ELF-1 (cell line): ENCODE measurements at places on chromosomes 3 and 15.

- DNase-seq, result no peak
Measured at GRCh38 chr15:66832664-66833063, 130.6 kb downstream of the SMAD6 start.

DNA sequence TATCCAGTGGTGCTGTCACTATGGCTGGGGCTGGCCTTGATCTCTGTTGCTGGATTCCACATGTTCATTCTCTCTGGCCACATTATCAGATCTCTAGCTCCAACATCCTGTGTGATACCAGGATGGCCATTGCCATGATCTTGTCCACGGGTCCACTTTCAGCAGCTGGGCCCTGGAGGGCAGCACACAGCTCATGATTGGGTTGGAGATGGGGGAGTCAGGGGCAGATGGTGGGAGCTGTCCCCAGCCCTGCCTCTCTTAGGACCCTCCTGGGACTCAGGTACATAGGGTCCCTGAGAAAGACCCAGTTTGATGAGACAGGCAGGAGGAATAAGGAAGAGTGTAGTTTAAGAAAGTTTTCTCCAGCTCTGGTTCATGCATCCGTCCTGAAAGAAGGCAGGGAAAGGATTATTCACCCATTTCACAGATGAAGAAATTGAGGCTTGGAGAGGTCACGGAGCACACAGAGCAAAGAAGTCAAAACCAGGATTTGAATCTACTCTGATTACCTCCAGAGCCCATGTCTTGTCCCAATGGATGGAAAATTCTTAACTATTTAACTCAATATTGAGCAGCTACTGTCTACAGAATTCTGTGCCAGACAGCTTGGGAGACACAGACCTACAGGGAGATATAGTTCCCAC lies 100.5 kb downstream of the LINGO1 start:
- no peak for DNase-seq

GRCh38 chr15:42144841-42145375 lies 11.5 kb downstream of the PLA2G4F start:
- no peak for DNase-seq

DNA sequence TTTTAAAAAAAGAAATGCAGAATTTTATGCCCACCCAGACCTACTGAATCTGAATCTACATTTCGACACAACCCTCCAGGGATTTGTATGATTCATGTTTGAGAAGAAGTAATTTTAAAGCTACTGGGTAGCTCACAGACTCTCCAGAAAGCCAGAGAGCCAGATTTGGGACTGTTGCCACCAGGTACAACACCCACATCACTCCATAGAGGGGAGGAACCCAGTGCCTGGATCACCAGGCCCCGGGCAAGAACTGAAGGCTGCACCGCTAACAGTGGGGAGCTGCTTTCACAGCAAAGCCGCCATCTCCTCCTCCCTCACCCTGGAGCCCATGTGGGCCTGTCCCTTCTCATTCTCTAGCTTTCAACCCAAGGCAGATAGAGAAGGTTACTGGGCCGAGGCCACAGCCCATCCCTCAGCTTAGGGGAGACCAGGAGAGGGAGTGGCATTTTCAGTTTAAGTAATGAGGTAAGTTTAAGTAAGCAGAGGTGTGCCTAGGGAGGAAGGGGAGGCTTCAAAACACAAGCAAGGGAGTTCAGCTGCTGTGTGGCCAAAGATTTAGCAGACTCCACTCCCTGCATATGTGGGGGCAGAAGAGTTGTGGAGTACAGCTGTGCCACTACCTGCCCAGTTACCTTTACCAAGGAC lies 109.8 kb downstream of the IL12A start:
- peak; percentile 23 for DNase-seq

- no peak for DNase-seq
Measured at GRCh38 chr3:143897576-143898295, 49.5 kb upstream of the SLC9A9 start.

- no peak for DNase-seq
Measured at GRCh38 chr3:71110385-71111222, 472.9 kb downstream of the FOXP1 start.

DNA sequence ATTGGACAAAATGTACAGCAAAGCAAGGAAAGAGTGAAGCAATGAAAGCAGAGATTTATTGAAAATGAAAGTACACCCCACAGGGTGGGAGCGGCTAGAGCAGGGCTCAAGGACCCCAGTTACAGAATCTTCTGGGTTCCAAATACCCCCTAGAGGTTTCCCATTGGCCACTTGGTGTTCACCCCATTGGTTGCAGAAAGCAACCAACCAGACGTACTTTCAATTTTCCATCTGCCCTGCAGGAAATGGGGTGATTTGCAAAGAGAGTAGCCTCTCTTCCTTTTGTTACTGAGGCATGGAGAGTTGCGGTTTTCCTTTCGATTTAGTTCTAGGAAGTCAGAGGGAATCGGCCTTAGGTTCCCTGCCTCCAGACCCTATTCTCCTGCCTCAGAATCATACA lies 2.4 kb downstream of the PML start:
- no peak for DNase-seq

DNA sequence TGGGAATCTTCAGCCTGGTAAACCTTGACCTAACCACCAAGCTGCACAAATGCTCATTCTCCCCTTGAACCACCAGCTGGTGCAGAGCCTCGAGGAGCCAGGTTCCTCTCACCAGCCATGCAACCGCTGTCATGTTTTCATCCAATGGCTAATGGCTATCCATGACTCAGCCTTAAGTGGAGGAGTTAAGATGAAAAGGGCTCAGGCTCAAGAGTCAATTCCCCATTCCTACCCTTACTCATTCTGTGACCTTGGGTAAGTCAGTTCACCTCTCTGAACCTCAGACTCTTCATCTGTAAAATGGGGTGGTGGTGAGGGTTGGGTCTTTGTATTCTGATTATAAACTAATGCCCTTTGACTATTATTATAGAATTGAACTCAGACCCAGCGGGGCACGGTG lies 515.6 kb downstream of the SHQ1 start:
- DNase-seq, result no peak

DNA sequence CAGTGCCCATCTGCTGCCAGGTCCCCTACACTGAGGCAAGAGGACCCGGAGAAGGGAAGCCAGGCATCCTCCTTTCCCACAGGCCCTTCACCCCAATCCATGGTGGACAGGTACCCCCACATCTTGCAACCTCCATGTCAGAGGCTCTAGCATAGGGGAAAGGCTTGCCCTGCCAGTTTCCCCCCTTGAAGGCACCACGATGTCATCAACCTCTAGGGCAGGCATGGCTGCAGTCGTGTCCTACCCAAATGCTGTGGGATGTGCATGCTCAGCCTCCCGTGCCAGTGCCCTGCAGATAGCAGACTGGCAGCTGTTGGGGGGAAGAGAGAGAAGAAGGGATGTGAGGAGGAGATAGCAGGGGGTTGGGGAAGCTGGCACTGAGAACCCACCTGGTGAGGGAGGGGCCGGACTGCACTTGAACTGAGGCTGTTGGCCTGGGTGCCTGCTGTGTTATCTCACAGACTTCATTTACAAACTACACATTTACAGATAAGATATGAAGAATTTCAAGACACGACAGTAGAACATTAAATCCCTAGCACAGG lies 197.5 kb downstream of the ADAMTS9 start:
- DNase-seq, result no peak

- no peak for DNase-seq
Measured at GRCh38 chr15:57205996-57206395, 170.3 kb upstream of the CGNL1 start.
